HCT116 (cell line): ENCODE measurements at places on chromosomes 11 and 22.

DNA sequence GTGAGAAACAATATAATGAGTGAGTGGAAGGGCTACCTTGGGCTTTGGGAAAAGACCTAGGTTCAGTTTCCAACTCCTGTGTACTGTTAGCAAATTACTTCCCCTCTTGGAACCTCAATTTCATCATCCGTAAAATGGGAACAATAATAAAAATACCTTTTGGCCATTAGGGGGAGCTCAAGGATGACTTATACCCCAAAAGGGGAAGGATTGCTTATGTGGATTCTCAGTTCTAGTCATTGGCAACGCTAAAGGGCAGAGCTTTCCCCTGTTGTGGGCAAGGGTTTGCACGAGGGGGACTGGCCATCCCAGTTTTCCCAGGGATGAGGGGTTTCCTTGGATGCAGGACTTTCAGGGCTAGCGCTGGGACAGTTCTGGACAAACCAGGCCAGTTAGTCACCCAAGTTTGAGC lies 3.1 kb upstream of the COMMD9 start:
- DNase-seq = peak; percentile 26

GRCh38 chr11:12754021-12754420 lies 79.8 kb downstream of the TEAD1 start:
- DNase-seq = no peak

DNA sequence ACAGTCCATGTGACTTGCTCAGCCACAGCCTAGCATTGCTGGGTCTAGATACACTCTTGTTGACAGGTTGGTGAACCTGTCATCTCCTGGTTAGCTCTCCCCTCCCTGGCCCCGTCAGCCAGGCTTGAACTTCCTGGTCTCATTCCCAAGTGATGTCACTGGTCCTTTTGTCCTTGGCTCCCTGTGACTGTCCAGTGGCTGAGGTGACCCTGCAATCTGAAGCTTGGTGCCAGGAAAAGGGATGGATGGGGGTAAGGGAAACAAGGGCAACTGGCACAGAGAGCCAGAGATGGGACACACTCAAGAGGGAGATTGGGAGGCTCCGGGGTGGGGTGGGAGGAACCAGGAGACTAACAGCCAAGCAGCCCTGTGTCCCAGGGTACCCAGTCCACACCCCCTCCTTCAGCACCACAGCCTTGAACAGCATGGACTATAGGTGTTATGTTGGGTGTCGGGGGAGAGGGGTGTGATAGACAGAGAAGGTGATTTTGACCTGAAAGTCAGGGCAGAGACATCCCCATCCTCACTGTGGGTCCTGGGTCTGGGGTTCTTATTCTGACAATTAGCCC lies 63.8 kb upstream of the THY1 start:
- DNase-seq = no peak

DNA sequence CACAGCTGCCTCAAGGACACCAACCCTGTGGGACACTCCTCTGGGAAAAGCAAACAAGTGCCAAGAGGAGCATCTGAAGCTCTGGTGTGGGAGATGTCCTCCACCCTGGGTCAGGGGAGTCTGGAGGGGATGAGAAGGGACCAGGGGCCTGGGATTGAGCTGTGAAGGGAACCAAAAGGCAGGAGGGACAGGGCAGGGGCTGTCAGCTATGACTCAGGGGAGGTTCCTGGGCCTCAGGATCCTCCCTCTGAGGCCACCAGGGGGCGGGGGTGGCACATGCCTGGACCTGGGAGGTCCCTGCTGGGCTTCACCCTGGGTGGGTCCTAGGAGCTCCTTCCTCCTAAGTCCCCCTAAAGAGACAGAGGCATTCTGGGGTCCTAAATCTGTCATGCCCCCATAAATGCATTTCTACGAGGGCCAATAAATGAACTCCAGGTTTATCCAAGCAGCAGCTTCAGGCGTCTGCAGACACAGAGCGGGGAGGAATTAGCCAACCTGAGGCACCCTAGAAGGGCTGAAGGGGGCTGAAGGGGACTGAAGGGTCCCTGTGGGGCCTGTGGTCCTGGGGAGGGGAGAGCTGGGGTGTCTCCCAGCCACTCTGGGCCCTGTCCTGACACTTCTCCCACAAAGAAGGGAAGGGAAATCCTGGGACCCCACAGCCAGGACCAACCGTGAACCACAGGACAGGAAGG lies 31.9 kb upstream of the IGLL5 start:
- no peak for DNase-seq

DNA sequence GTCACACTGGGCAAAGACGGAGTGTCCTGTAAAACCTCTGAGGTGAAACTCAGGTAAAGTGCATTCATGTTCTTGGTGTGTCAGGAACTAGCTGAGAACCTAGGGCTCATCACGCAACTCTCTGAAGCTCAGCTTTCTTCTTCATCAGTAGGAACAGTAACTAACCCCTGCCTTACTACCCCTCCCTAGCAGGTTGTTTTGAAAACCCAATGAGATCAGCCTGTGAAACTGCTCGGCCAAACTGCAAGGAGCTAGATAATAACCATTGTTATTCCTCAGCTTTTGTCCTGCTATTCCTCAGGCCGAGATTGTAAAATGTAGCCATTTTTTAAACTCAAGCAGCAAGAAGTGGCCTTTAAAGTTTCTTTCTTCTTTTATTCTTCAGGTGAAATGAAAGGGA lies 9.8 kb upstream of the FJX1 start:
- no peak for DNase-seq

DNA sequence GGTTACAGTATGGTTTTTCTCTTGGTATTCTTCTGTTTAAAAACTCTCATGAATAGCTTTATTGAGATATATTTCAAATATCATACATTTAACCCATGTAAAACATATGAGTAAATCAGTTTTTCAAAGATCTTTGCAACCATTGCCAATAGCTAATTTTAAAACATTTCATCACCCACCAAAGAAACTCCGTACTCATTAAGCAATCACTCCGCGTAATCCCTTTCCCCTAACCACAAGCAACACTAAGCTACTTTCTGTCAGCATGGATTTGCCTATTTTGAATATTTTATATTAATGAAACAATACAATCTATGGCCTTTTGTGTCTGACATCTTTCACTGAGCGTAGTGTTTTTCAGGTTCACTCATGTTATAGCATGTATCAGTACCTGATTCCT lies 697.9 kb upstream of the ANO5 start:
- no peak for DNase-seq

GRCh38 chr22:44085743-44086270 lies 61.7 kb downstream of the PARVB start:
- DNase-seq = peak; percentile 52

GRCh38 chr11:72760539-72761405 lies 8.6 kb upstream of the ARAP1 start:
- DNase-seq = no peak

- DNase-seq = no peak
Measured at GRCh38 chr11:84414920-84415319, 1128.8 kb upstream of the CCDC90B start.

GRCh38 chr22:46121523-46122287 lies 28.6 kb upstream of the PPARA start:
- no peak for DNase-seq

GRCh38 chr22:40046126-40046525 lies 51.4 kb downstream of the FAM83F start:
- no peak for DNase-seq

DNA sequence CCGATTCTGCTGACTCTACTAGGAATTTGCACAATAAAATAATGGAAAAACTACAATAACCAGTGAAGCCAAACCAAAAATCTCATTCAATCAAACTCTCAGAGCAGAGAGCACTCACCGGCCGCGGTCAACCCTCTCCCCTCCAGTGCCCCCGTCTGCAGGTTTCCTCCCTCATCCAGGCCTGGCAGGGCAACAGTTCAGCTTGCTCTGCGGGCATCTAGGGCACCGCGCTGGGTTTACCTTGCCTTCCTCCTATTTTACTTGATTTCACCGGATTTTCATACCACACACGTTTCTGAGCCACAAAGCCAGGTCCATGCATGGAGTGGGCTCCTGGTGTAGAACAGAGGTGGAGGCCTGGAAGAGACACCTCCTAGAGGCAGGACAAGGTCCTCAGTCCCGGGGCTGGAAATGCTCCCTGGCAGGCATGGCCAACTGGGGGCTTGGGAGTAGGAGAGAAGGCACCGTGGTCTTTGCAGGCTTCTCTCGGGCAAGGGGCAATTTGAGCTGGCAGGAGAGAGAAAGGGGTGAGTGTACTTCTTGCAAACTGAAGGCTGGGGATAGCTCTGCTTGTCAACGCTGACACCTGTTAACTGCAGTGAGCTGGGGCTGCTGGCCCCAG lies 938.4 kb downstream of the BRD1 start:
- DNase-seq = no peak

- no peak for DNase-seq
Measured at GRCh38 chr11:3879967-3880542, 24.6 kb downstream of the STIM1 start.

DNA sequence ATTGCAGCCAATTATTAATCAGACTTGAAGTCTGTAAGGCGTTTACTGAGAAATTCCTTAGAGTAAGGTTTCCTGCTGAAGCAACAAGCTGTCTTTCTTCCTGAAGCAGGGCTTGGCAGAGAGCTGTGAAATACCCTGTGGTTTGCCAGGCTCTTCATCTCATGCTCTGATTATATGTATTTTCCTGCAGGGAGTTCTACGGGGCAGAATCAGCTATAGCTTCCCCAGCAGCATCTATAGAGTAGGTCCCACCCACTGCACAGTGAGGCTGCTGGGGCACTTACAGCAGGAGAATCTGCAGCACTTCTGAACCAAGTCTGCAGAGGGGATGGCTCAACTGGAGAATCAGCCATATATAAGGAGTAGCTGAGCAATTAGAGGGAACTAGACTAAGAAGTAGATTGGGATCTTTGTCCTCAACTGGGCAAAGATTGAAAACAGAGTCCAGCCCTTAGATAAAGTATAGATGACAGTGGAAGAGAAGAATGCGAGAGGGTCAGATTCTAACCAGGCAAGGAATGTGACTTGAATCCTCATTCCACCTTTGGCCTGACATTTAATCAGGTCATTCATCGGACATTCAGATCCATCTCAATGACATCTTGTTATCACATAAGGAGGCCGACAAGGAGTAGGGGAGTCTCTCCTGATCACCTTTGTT lies 37.6 kb downstream of the CNTF start:
- DNase-seq = no peak

DNA sequence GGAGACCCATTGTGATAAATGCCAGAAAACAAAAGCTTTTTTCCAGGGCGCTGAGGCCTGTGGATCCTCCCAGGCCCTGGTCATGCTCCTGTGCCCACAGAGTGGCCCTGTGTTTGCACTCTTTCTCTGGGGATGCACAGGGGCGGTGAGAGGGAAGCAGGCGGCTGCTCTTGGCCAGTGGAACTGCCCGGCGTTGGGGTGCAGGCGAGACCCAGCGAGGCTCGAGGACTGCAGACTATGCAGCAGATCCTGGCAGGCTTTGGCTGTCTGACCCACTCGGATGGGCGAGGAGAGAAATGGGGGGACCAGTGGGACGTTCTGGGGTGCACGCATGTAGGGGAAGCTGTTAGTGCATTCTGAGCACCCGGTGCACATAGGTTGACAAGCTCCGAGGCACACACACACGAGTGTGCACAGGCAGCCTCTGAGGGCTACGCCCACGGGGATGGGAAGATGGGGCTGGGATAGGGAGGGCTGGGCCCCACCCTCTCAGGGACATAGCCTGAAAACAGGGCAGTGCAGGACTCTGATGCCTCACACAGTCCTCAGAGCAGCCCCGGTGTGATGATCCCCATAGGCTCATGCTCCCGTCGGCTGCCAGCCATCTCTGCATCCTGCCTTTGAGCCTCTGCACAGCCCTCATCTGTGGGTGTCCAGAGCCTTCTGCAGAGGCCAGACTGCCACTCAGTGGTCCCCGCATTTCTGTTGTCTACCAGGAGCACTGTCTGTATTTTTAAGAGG lies 1233.5 kb downstream of the BRD1 start:
- no peak for DNase-seq

- DNase-seq = no peak
Measured at GRCh38 chr11:68999093-68999747, 13.8 kb downstream of the MRGPRF start.

- no peak for DNase-seq
Measured at GRCh38 chr11:64729851-64730382, 6.9 kb upstream of the NRXN2 start.

DNA sequence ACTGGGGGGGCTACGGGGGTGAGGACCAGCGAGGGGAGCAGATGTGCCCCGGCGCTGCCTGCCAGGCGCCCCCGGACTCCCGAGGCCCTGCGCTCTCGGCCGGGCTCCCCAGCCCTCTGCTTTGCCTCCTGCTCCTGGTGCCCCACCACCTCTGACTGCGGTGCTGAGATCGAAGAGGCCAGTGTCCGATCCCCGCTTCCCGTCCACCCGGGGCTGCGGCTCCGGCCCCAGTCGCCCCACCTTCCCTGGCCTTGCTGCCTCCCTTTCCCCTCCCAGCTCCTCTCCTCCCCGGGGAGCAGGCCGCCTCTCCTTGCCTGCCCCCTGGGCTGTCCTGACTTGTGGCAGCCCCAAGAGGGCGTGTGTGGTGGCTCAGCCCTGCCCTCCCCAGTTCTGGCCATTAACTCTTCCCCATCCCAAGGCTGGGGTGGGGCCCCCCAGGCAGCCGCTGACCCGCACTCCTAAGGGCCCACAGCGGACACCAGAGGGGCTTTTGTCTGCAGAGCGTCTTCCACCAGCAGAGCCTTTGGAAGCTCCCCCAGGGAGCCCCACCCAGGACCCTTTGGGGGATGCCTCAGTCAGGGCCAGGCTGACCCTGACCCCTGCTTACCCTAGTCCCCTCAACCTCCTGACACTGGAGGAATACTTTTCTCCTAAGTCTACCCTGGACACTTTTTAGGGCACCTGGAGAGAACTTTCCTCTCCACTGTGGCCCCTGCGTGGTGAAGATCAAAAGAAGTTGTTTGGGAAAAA lies 16.6 kb downstream of the RTN4RL2 start:
- DNase-seq = no peak

GRCh38 chr11:68261006-68261405 lies 10.8 kb downstream of the C11orf24 start:
- no peak for DNase-seq

DNA sequence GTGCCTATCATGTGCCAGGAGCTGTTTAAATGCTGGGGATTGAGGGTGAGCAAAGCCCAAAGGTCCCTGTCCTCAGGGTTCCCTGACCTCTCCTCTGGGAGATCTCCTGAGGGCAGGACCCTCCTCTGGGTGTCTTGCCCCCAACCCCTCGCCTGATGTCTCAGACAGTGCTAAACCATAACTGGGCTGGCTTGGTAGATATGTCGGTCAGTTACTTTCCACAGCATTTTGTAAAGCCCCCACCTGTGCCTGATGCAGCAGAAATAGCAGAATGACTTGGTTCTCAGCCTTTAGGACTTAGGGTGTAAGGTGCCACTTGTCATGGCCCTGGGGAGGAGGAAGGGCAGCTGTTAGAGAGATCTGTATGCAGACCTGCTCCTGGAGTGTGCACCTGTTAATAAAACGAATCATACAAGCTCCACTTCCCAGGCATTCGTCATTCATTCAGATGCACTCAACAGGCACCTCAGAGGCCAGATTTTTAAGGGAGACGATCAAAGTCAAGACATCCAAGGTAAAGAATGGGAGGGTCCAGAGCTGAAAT lies 88.1 kb downstream of the TP53I11 start:
- DNase-seq = no peak

- DNase-seq = no peak
Measured at GRCh38 chr22:36218648-36219193, 17.1 kb upstream of the APOL4 start.

GRCh38 chr11:76790251-76790650 lies 7.1 kb downstream of the TSKU start:
- no peak for DNase-seq

- DNase-seq = peak; percentile 33
Measured at GRCh38 chr11:70467201-70468085, 69.1 kb downstream of the CTTN start.
